ENCODE measurements at places on chromosomes 7 and 10.

- no peak for DNase-seq
These were observed 52.6 kb upstream of the LOXL4 start for GRCh38 chr10:98320486-98321185.

DNA sequence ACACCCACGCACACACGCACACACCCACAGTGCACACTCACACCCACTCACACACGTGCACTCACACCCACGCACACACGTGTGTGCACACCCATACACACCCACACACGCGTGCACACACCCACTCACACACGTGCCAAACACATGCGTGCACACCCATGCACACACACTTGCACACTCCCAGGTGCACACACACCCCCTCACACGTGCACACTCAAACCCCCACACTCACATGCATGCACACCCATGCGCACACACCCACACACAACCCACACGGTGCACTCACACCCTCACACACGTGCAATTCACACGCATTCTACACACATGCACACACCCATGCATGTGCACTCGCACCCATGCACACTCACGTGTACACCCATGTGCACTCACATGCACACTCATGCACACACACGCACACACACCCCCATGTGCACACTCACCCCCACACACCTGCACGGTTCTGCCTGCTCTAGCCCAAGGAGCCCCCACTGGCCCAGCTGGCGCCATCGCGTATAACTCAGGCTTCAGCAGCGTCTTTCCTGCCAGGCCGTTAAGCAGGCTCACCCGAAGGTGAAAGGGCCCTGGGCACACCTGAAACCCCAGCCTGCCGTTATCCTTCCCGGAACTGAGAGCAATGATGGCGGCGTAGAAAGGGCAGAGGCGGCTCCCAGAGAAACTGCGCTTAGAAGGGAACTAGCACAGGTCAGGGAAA lies 63.9 kb upstream of the PDGFA start:
- DNase-seq = no peak

DNA sequence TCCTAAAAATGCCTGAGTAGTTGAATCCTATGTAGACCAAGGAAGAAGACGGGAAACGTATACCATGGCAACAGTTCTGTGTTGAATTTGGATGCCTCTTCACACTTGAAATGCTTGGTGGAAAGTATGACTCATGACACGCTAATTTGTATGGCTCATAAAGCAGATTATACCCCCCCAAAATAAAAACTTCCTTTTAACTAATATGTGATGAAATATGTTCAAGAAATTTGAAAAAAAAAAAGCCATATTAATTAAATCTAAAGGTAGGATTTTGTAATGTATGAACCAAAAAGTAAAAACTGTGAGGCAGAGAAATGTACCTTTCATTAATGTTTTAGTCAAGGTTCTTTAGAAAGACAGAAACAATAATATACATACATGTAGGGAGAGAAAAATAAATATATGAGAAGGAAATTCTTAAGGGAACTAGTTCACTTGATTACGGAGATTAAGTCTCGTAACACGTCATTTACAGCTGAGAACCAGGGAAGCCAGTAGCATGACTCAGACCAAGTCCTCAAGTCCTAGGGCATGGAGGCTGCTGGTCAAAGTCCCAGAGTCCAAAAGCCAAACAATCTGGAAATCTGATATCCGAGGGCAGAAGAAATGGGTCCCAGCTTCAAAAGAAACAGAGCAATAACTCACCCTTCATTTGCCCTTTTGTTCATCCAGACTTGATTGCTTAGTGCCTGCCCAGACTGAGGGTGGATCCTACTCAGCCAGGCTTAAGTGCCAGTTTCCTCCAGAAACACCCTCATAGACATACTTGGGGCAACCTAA lies 485.1 kb downstream of the SEMA3D start:
- DNase-seq = no peak

DNA sequence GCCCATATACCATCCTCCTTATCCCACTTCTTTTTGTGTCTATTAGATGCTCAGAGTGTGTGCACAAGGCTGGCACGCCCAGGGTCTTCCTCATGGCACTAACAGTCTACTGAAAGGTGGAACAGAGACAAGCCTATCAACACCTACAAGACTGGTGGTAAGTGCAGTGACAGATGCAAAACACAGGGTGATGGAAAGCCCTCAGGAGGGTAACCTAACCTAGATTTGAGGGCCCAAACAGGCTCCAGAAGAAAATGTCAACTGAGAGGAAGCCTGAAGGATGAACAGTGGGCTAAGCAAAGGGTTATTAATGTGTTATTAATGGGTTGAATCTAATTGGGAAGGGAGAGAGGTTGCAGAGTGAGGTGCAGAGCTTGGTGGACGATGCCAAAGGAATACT lies 1.2 kb upstream of the FAS start:
- DNase-seq = no peak

GRCh38 chr7:42677751-42678699 lies 233.8 kb downstream of the C7orf25 start:
- DNase-seq = no peak

DNA sequence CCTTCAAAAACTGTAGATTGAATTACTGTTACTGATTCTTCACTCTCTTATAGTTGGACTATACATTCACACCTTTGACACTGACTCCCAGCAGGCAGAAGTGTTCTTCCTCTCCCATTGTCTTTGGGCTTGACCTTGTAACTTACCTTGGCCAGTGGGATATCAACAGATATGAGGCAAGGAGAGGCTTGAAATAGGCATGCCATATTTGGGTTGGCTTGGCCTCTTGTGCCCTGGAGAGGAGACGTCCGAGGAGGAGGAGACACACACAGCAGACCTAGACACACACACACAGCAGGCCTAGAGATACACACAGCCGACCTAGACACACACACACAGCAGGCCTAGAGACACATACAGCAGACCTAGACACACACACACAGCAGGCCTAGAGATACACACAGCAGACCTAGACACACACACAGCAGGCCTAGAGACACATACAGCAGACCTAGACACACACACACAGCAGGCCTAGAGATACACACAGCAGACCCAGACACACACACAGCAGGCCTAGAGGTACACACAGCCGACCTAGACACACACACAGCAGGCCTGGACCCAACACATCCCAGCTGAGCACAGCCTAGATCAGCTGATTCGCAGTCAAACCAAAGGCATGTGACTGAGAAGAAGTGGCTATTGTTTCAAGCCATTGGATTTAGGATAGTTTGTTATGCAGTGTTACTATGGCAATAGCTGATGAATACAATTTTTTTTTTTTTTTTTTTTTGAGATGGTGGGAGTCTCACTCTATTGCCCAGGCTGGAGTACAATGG lies 12.5 kb upstream of the GNA12 start:
- no peak for DNase-seq

DNA sequence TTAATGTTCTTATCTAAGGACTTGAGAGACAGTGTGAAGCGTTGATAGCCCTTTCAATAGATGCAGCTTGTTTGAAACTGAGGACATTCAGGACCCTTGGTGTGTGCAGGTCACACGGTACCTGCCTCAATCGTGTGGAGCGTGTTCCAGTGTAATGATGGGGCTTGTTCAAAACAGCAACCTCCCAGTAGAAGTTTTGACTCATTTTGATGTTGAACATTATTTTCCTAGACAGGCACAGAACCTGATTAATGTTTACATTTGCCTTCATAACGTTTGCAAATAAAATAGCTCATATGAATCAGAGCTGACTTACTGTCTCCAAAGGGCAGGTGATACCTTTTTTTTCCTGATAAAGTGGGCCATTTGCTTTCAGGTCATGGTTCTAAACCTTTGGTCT lies 21.3 kb downstream of the RBM17 start:
- no peak for DNase-seq

- DNase-seq = no peak
These were observed 162.2 kb upstream of the FAM3C start for GRCh38 chr7:121558288-121558687.

GRCh38 chr10:98790817-98791216 lies 344.1 kb upstream of the HPS1 start:
- DNase-seq = no peak

GRCh38 chr7:70704831-70705346 lies 427.1 kb upstream of the GALNT17 start:
- DNase-seq = no peak

- DNase-seq = no peak
These were observed 374.3 kb downstream of the INHBA start for GRCh38 chr7:41328544-41328943.

DNA sequence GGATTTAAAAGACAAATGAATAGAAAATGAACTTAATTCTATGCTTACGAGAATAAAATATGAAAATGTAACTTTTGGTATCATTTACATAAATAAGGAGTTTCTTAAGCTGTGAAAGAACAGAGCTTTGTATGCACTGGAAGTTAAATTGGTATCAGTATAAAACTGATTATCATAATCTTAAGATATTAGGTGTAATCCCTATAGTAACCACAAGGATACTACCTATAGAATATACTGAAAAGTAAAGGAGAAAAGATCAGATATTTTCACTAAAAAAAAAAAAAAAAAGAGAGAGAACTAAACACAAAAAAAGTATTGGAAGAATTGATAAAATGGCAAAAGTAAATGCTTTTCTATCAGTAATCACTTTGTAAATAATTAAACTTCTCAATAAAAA lies 100.1 kb downstream of the TWIST1 start:
- DNase-seq = no peak

GRCh38 chr7:7761340-7761973 lies 43.0 kb upstream of the RPA3 start:
- no peak for DNase-seq

GRCh38 chr7:156493942-156494341 lies 146.6 kb upstream of the RNF32 start:
- DNase-seq = no peak

GRCh38 chr10:27680691-27681605 lies 64.7 kb downstream of the MKX start:
- no peak for DNase-seq

DNA sequence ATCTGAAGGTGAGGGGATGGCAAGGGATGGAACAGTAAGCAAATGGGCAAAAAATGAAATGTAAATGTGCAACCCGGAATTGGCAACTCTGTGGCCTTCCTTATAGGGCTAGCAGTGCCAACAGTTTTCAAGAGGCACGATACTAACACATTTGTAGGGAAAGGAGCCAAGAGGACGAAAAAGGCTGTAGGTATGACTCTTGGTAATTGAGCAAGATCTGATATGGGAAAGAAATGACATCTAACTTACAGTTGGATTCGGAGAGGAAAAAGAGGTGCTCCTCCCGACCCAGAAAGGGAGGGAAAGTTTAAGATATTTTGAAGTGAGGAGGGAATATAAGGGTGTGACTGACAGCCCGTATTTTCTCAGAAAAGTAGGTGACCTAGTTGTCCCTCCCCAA lies 2.1 kb upstream of the CREM start:
- DNase-seq = no peak

- no peak for DNase-seq
These were observed 613.8 kb downstream of the ZWINT start for GRCh38 chr10:55747244-55747643.

DNA sequence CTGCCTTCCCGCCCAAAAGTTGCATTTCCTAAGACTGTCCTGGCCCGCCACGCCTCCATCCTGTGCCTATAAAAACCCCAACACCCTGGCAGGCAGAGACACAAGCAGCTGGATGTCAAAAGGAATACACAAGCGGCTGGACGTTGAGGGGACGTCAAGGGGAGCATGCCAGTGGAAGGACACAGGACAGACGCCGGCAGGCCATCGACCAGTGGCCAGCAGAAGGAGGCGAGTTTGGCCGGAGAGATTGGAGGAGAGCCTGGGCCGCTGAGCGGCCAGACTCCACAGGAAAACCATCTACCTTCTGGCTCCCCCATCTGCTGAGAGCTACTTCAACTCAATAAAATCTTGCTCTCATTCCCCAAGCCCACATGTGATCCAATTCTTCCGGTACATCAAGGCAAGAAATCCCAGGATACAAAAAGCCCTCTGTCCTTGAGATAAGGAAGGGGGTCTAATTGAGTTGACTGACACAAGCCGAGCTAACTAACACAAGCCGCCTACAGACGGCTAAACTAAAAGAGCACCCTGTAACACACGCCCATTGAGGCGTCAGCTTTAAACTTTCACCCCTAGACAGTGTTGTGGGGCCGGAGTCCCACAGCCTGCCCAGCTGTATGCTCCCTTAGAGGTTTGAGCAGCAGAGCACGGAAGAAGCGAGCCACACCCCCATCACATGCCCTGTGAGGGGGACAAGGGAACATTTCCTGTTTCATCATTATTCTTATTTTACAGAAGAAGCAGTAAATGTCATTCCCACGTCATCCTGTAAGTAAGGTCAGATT lies 150.3 kb upstream of the PHYHIPL start:
- no peak for DNase-seq

- no peak for DNase-seq
These were observed 3.3 kb downstream of the LUC7L2 start for GRCh38 chr7:139362981-139363380.

- no peak for DNase-seq
These were observed 90.8 kb upstream of the KLF6 start for GRCh38 chr10:3875842-3876235.

DNA sequence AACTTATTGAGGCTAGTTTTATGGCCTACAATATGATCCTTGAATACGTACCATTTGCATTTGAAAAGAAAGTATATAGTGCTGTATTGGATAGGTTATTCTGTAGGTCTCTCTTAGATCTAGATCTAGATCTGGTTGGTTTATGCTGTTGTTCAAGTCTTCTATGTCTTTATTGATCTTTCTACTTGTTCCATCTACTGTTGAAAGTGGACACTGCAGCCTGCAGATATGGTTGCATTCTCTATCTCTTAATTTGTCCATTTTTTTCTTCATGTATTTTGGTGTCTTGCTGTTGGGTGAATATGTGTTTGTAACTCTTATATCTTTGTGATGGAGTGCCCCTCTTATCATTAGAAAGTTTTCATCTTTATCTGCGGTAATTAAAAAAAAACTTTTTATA lies 139.4 kb upstream of the PCDH15 start:
- DNase-seq = no peak

- no peak for DNase-seq
These were observed 33.2 kb upstream of the MKRN1 start for GRCh38 chr7:140512317-140513000.

DNA sequence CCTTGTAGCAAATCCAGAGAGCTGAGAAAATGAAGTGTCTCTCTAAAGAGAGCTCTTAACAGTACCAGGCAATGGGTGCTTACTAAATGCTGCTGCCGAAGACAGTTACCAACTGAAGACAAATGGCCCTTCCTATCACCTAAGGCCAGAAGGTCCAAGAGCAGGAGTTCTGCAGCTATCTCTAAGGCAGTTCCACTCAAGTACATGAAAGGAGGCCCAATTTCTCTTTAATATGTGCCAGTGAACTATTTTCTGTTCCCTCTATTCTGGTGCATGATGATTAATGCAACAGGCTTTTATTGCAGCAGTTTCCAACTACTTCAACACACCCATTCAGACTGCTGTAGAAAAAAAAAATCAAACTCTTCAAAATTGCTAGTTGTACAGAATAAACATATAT lies 122.5 kb downstream of the SLC25A13 start:
- no peak for DNase-seq

All from activated CD8-positive, alpha-beta memory T cell treated with anti-CD3 and anti-CD28 coated beads for 48 hours (primary cell).